NCI-H1436 treated with DMSO at 0.1 percent for 48 hours (cell line): ENCODE measurements at places on chromosomes 7 and 10.

DNA sequence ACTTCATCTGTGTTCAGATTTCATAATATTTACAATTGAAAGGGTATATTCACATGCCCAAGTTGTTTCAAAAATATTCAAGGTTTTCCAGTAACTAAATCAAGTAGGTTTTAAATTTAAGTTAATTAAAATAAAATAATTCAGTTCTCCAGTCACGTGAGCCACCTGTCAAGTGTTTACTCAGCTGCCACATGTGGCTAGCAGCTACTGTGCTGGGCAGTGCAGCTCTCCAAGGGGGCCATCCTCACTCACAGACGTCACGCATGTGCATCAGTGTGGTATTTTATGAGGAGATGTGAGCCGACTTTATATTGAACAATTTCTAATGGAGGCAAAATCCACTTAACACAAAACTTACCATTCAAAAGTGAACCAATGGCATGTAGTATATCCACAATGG is 69.7 kb upstream of the CAMK2B start:
- DNase-seq: no peak

GRCh38 chr10:79079490-79080355 is 11.0 kb downstream of the ZMIZ1 start:
- DNase-seq: no peak

DNA sequence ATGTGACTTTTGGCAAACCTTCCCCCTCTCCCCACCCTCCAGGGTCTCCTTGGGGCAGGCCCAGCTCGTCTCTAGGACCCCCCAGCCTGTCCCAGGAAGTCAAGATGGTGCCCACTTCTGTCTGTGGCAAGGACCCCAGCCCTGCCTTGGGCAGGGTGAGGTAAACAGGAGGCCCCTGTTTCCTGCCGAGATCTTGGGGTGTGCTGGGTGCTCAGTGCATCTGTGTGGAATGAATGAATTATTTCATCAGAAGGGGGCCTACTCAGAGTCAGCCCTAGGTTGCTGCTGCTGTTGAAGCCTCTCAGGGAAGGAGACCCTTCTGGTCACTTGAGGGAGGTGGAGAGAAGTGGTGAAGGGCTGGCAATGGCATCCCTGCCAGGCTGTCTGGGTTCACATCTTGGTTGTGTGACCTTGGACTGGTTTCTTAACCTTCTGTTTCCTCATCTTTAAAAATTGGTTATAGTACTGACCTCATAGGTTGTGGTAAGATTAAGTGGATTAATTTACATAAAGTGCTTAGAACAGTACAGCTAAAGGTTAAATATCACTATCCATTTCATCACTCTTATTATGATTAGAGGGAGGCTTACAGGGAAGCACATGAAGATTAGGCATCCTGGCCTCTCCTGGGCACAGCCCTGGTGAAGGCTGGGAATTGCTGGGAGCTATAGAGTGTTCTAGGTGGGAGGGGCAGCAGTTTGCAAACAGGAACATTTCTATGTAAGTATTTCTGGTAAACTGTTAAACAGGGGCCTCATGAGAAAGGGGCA is 67.7 kb downstream of the ZMIZ1 start:
- no peak for DNase-seq

GRCh38 chr7:156554488-156554887 is 86.1 kb upstream of the RNF32 start:
- DNase-seq: no peak

DNA sequence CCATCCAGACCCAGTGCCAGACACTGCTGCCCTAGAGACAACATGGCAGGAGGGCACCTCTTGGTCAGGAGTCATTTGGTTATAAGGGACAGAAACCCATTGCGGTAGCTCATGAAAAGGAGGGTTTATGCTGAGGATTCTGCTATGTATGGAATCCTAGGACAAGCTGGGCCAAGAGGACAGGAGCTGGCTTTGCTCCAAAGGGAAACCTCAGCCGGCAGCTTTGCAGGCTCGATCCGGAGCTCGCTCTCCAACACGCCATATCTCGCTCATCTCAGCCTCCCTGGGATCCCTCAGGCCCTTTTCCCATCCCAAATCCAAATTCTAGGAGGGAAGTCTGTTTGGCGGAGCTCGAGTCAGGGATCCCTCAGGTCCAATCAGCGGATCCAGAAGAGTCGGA is 345.7 kb downstream of the GLRX3 start:
- no peak for DNase-seq

GRCh38 chr10:84158061-84158460 is 15.5 kb upstream of the GPR15LG start:
- DNase-seq: no peak

- no peak for DNase-seq
Observed at GRCh38 chr7:2462731-2463130, 13.5 kb downstream of the GRIFIN start.

DNA sequence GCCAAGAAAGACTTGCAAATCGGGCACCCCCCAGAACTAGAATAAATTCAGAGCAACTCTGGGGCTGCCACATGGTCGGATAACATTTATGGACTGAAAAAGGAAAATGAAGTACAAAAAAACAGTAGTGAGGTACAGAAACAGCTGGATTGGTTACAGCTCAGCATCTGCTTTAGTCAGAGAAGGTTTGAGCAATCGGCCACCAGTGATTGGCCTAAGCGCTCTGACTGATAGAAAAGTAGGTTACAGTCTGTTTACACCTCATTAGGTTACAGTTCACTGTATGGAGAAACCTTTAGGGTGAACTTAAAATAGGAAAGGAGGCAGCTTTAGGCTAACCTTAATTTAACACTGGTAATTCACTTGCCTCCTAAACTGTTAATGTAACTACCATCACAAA is 102.0 kb upstream of the DKK1 start:
- DNase-seq: no peak

DNA sequence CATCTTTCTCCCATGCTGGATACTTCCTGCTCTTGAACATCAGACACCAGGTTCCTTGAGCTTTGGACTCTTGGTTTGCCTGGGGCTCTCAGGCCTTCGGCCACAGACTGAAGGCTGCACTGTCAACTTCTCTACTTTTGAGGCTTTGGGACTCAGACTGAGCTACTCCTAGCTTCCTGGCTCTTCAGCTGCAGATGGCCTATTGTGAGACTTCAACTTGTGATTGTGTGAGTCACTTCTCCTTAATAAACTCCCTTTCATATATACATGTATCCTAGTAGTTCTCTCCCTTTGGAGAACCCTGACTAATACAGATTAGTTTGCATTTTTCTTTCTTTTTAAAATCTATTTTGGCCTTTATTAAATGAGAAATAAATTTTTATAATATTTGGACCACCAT is 276.2 kb upstream of the SEMA3C start:
- DNase-seq: no peak

- DNase-seq: no peak
Observed at GRCh38 chr10:33533612-33534011, 199.1 kb upstream of the NRP1 start.

- no peak for DNase-seq
Observed at GRCh38 chr10:132276706-132277105, 31.0 kb downstream of the STK32C start.

DNA sequence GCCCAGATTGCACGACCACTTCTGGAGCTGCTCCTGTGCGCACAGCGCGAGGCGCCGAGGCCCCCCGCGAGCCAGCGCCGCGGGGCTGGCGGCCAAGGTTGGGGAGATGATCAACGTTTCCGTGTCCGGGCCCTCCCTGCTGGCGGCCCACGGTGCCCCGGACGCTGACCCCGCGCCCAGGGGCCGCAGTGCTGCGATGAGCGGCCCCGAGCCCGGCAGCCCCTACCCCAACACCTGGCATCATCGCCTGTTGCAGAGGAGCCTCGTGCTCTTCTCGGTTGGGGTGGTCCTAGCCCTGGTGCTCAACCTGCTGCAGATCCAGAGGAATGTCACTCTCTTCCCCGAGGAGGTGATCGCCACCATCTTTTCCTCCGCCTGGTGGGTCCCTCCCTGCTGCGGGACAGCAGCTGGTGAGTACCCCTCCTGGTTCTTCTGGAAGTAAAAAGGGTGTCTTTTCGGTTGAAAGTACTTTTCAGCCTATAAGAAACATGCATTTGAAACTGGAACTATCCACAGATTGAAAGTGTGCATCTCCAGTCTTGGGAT is 683 bp downstream of the INSIG1 start:
- DNase-seq: no peak

DNA sequence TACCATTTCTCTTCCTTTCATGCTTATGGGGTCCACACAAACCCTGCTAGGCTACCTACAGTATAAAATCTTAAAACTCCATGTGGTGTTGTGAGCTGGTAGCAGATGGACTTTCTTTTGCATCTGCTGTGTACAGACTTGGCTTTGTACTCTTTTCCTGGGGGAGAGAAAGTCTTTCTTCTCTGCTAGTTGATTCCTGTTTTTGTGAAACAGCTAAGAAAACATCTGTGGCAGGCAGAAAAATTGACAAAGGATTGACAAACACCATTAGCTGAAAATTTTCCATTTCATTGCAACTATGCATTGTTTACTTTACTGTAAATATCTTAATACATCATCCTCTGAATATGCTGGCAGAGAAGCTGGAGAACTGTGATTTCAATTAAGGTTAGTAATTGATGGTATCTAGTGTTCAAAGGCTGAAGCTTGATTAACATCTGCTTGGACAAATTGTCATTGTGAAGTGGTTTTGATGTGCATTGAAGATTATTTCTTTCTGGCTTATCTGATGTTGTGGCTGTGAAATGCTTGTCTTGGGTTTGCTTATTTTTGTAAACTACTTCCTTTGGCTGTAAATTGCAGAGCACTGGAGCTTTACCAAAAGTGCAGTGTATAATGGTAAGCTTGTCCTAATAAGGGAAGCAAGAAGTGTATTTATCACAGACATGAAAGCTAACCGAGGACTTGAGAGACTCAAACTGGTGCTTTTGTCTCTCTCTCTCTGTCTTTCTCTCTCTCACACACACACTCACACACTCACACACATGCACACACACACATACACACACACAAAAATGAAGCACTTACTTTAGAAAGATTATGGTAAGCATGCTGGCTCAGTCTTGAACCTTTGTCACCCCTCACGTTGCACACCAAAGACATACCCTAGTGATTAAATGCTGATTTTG is at the start of gene FOXP2:
Gene FOXP2 (plus strand): TSS at position 660 of the 908 bp plus-strand sequence. CDS start 11,697 bp downstream, outside the sequence.
- DNase-seq: no peak

- no peak for DNase-seq
Observed at GRCh38 chr7:115864082-115864481, 166.5 kb downstream of the TFEC start.

DNA sequence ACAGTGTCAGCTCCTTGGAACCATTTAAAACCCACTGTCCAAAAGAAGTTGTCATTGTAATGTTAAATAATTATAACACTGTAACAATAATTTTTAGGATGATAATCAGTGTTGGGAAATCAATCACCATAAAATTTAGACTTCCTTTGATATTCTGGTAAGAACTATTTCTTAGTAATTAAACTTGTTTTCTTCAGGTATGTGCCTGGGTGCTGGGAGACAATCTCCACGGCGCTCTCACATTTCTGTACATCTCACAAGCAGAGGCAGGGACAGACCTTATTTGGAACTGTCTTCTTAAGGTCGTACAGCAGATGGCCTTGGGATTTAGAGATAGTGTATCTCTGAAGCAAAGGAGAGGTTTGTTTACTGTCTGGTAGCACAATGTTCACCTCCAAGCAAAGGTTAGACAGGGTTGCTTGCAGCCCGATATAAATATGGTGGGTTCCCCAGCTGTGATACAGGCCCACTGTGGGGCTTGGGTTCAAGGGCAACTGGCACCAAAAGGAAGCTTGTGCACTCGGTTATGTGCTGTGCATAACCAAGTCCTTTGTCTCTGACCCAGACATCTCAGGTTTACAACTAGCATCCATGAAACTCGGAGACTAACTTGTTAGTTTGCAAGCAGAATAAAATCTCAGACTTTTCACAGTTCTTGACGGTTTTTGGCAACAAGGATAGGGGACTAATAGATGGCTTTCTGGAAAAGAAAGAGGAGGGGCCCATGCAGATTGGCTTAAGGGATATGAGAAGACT is 125.5 kb downstream of the RNF32 start:
- DNase-seq: no peak

DNA sequence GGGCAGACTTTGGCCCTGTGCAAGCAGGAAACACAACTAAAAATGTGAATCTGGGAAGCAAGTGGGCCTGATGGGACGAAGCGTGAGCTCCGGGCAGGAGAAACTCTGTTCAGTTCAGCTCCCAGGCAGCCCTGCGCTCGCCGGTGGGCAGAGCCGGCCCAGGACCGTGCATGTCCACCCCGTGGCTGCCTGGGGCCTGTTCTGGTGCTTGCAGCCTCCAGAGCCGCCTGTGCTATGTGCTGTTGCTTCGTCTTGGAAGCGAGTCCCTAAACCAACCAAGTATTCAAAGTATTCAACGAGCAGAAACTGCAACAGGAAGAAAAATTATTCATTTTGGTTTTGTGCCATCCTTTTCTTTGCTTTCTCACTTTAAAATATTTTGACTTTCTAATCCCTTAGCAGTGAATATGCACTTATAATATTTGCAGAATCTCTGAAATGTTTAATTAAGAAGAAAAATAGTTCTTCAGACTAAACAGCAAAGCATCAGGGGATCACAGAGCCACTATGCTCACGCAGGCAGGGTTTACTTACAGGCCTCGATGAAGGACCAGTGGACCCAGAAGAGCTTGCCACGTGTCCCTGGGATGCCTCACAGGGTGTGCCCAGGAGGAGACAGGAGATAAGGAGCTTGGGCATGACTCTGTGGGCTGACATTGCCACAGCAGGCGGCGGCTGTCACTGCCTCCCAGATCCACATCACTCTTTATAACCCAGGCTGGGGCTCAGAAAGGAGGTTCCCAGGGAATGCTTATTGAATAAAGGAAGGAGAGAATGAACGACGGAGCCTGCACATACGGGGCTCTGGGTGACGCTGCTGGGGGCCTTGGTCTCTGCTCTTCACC is 45.6 kb downstream of the VIPR2 start:
- DNase-seq: no peak

DNA sequence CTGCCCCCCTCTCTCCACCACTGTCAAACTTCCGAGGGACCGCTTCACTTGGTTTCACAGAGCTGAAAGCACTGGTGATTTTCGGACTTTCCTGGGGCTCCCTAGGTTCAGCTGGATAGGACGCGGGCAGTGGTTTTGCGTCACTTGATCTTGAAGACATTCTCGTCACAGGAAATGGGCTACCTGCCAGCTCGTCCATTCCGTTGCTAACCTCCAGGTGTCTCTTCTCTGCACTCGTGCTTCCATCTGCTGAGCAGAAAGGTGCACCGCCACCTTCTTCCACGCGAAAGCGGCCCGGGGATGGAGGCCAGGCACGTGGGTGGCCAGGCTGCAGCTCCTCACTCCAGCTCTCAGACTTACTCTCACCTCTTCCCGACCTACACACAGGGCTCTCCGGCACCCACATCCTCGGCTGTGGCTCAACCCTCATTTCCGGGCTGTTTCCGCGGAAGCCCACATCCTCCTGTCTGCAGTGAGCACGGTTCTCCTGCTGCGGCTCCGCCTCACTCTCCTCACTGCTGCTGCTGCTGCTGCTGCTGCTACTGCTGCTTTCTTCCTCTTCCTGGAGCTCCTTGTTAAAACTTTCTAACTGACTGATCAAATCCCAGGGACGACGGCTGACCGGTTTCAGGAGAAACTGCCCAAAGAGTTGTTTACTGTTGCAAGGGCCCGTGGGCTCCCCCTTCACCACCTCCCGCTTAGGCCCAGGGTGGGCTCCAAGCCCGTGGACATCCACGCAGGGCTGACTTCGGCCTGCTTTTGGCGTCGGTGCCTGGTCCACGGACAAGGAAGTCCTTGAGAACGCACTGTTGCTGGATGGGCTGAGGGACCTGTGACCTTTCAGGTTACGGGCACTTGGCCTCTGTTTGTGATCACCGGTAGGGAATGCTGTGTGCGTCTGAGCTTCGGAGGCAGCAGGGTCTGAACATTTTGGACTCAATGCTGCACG is 32.1 kb downstream of the JCAD start:
- DNase-seq: no peak

- DNase-seq: no peak
Observed at GRCh38 chr10:95728526-95728925, 27.4 kb upstream of the ENTPD1 start.
